ENCODE measurements at places on chromosomes 1 and 21. TPM values are rescaled to one million over a fixed set of nuclear protein-coding genes. Genes with fewer than 3 reads are reported as not detected.

Gene DENND4B
- 32.2 TPM for total RNA-seq

Gene C1orf141
- total RNA-seq, result not detected

Gene PRR9
- 0.52 TPM for total RNA-seq

Gene PLA2G2C
- not detected for total RNA-seq

Gene TFB2M
- 16.3 TPM for total RNA-seq

- peak; percentile 7 for DNase-seq
Measured at GRCh38 chr1:210726621-210727020, 397.9 kb downstream of the HHAT start.

GRCh38 chr1:25844536-25845337 is 14.5 kb downstream of the AUNIP start:
- no peak for DNase-seq

GRCh38 chr1:240350910-240351331 is 259.2 kb downstream of the FMN2 start:
- DNase-seq, result peak; percentile 96

DNA sequence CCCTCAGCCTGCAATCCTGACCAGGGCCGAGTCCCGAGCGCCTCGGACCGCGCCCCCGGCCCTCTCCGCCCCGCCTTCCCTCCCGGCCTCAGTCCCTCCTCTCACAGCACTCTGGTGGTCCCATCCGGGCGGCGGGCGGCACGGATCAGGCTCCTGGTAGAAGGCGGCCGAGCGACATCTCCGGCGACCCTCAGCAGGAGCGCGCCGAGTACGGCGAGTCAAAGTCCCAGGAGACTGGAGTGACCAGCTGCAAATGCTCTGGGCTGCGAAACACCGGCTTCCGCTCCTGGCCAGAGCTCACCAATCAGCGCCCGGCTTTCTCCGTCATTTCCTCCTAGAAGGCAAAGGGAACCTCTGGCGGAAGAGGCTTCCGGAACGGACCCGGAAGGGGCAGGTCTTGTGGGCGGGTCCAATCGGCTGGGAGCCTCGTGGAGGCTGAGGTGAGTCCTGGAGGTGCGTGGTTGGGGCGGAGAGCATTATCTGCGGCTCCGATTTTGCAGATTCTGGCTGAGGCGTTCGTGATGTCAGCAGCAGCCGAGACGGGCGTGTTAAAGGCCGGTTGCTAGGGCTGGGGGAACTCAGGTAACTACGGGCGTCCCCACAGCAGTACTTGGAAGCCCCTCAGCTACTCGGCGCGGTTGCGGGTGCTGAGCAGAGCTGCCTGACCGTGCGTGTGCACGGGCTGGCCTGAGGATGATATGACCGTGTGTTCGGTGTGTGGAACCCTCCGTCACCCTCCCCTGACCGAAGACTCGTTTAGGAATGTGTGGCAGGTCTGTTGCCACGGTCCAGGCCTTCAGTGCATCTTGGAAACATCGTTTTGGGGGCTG is at the start of the genes GDAP2 and WDR3:
TSS of gene GDAP2 (minus strand) at position 279 of the 830 bp plus-strand sequence. CDS start 9,264 bp downstream, outside the sequence.
TSS of gene WDR3 (plus strand) at position 397 of the 830 bp plus-strand sequence. CDS start 3,581 bp downstream, outside the sequence.
- DNase-seq, result peak; percentile 95

GRCh38 chr1:7623842-7624241 is 147.3 kb upstream of the VAMP3 start:
- DNase-seq, result no peak

- no peak for DNase-seq
Measured at GRCh38 chr1:161054232-161054631, 8.5 kb upstream of the USF1 start.

DNA sequence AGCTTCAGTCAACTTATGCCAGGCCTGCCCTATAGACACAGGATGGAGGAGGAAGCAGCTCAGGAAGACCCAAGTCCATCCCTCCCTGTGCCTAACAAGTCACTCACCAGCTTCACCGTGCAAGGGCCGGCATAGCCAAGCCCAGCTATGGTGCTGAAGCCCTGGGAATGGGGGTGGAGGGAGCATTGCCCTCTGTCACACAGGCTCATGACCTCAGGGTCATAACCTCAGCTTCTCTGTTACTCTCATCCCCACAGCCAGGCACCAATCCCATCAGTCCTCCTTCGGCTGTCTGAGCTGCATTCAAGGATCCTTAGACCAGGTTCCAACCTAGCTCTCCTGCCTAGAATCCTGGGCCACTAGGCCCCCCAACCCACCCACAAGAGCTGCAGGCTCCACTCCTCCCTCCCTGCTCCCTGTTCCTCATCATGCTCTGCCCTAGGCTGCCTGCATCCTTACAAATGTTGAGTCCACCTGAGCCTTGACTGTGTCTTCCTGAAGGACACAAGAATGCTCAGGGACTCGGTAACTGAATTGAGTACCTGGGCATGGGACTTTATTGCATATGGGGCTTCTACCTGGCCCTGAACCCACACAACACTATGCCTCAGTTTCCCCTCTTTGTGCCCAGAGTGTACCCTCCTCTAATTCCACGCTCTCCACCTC is 1.7 kb downstream of the CD244 start:
- DNase-seq, result no peak

GRCh38 chr1:25781130-25781433 is 18.9 kb upstream of the SELENON start:
- DNase-seq, result no peak

- peak; percentile 43 for DNase-seq
Measured at GRCh38 chr1:178724728-178725465, at the start of gene RALGPS2. RALGPS2 (plus strand) TSS chr1:178725244; CDS start chr1:178776765, 51,521 bp downstream.

DNA sequence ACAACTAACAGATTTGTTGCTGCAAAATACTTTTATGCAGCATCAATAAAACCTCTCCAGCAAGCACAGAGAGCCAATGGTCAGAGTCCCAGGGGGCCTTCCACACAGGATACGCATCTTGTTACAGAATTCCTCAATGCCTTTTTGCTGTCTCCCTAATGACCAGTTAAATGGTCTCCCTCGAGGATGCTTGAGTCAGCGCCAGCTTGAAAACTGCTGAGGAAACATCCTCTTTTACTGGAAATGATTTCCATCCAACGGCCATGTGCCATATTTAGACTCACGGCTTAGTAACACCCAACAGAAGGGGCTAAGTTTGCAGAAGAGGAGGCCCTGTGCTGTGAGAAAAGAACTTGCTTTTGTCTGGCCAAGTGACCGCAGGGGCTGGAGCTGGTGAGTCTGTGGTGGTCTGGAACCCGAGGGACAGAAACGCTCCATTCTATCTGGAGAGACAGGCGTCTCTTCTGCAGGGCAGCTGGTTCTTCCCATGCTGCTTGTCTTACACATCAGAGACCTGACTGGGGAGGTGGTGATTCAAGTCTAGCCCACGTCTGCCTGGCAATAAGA is 496.4 kb downstream of the SETD4 start:
- peak; percentile 97 for DNase-seq

GRCh38 chr1:84267476-84267875 is 34.0 kb upstream of the SAMD13 start:
- DNase-seq, result no peak

DNA sequence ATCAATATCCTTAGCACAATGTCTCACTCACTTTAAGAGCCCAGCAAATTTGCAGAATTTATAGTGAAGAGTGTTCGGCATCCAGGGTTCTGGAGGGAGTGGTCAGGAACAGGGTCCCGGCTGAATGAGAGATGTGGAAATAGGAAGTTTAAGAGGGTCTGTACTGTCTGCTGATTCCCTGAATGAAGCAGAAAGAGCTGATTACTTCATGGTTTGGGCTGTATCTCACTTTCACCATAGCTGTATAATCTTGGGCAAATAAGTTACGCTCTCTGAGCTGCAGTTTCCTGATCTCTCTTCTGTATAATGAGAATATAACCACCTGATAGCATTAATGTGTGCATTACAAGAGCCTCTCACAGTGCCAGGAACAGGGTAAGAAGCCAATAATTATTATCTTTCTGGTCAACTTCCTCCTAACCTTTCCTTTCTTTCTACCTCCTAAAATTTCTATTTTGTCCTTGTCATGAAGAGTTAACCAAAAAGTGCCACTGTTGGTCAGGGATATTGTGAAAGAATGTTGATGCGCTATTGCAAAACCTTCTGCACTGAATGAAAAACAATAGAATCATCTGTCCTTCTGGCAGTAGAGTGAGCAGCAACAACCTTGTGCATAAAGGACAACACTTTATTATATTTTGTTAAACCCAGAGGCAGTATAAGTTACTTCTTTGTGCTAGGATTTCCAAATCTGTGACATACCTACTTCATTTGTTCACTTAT is 14.7 kb upstream of the PTGFR start:
- no peak for DNase-seq

Measured in astrocyte (in vitro differentiated cells and primary cell).